Dermis microvascular lymphatic vessel endothelial cell (primary cell): ENCODE measurements at places on chromosomes 4 and X. TPM values are rescaled to one million over a fixed set of nuclear protein-coding genes. Genes with fewer than 3 reads are reported as not detected.

Gene ANAPC10
- 19.1 and 21.2 TPM in 2 replicates for total RNA-seq

Gene ASMT
- total RNA-seq, result not detected in 2 replicates

Gene PNPLA4
- total RNA-seq, result 10.1 and 13.0 TPM in 2 replicates

Gene TRAM1L1
- total RNA-seq, result 0.51 TPM in 2 replicates

Gene NPFFR2
- total RNA-seq, result not detected in 2 replicates

- DNase-seq, result no peak
Measured at GRCh38 chr4:16111533-16111932, 27.7 kb upstream of the PROM1 start.

DNA sequence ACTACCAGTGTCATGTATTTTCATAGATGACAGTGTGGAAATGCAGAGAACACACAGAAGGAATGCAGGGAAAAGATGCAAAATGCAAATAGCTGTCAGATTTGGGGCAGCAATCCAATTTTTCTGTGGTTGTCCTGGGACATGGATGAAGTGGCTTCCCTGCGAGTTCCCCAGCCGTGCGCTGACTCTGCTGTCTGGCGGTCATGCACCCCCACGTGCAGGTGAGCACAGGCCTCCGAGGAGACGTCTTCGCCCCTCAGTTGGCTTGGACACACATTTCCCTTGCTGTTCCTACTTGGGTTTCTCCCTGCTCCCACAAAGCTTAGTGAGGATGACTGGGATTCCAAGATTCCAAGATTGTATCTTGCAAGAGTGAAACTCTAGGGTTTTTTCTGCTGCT lies 24.4 kb downstream of the BLOC1S4 start:
- no peak for DNase-seq

DNA sequence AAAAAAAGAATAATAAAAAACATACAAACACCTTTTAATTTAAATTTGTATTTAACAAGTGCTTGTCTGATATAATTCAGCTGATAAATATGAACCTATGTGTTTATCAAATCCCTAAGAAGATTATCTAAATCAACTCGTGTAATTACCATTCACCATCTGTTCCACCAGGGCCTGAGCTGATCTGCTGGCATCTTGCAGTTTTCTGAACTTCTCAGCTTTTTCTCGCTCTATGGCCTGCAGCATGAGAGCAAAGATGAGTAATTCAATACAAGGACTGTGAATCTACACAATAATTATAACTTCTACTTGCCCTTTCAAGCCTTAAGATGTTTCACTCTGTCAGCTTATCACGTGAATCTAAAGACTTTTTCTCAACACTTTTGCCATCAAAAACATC lies 709.7 kb downstream of the DMD start:
- no peak for DNase-seq

- no peak for DNase-seq
Measured at GRCh38 chr4:2411786-2412510, 6.5 kb downstream of the ZFYVE28 start.

DNA sequence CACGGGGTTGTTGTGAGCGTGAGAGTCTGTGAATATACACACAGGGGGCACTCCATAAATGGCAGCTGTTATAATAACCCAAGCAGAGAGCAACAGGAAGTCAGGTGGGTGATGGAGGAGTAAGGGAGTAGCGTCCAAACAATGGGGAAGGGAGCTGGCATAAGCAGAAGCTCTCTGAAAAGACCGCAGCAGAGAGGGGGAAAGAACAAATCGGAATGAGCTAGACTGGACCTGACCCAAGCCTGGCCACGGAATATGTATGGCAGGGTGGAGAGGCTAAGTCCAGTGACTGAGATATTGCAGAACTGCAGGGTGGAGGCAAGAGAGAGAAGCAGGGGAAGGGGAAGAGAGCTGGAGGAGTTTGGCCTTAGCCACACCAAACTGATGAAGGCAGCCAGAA lies 6.5 kb upstream of the GJB1 start:
- DNase-seq, result peak; percentile 0

GRCh38 chr4:169114341-169114974 lies 104.4 kb upstream of the CBR4 start:
- no peak for DNase-seq

- no peak for DNase-seq
Measured at GRCh38 chrX:94524867-94525266, 850.9 kb downstream of the FAM133A start.

- DNase-seq, result no peak
Measured at GRCh38 chrX:45747905-45748304, 547.2 kb upstream of the DIPK2B start.
